ENCODE measurements at places on chromosomes 6 and 20. TPM values are rescaled to one million over a fixed set of nuclear protein-coding genes. Genes with fewer than 3 reads are reported as not detected.

DNA sequence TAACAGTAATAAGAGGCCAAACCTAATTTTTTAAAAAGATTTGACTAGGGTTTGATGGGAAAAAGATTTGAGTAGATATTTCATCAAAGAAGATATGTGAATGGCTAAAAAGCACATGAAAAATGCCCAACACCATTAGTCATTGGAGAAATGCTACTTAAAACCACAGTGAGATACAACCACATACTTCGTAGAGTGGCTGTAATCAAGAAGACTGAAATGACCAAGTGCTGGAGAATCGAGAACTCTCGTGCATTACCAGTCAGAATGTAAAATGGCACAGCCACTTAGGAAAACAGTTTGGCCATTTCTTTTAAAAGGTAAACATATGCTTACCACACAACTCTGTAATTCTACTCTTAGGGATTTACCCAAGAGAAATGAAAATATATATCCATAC, 175.5 kb downstream of the EYA2 start:
- no peaks in the 10 kb centered on the region for H3K27me3 ChIP-seq
- H3K4me1 ChIP-seq, result peaks cover 3% of the 10 kb centered on the region
- H3K27ac ChIP-seq, result no peak overlapping the region
- no peak overlapping the region for H3K4me3 ChIP-seq
- no peaks in the 10 kb centered on the region for H3K36me3 ChIP-seq

DNA sequence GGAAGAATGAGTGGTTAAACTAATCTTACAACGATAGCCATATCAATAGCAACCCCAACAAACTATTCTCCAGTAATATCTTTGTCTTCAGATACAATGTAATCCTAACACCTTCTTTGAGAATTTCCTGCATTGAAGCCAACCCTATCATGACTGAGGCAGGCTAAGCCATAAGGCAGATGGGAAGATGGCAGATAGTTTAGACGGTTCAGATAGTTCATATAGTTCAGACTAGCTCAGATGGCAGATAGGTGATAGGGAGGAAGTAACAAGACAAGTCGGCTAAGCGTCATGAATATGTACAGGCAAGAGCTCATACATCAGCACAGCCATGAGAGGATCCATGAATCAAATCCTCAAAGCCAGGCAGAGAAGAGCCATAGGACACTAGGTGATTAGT, 39.1 kb upstream of the BEND6 start:
- no peaks in the 10 kb centered on the region for H3K27me3 ChIP-seq
- H3K36me3 ChIP-seq, result no peaks in the 10 kb centered on the region
- no peak for DNase-seq

- no peaks in the 10 kb centered on the region for H3K27me3 ChIP-seq
- DNase-seq, result no peak
- no peak overlapping the region for H3K27ac ChIP-seq
- no peaks in the 10 kb centered on the region for H3K36me3 ChIP-seq
- no peak overlapping the region for H3K4me3 ChIP-seq
- no peaks in the 10 kb centered on the region for H3K4me1 ChIP-seq
These were observed 154.0 kb downstream of the TSHZ2 start for GRCh38 chr20:53126185-53126584.

DNA sequence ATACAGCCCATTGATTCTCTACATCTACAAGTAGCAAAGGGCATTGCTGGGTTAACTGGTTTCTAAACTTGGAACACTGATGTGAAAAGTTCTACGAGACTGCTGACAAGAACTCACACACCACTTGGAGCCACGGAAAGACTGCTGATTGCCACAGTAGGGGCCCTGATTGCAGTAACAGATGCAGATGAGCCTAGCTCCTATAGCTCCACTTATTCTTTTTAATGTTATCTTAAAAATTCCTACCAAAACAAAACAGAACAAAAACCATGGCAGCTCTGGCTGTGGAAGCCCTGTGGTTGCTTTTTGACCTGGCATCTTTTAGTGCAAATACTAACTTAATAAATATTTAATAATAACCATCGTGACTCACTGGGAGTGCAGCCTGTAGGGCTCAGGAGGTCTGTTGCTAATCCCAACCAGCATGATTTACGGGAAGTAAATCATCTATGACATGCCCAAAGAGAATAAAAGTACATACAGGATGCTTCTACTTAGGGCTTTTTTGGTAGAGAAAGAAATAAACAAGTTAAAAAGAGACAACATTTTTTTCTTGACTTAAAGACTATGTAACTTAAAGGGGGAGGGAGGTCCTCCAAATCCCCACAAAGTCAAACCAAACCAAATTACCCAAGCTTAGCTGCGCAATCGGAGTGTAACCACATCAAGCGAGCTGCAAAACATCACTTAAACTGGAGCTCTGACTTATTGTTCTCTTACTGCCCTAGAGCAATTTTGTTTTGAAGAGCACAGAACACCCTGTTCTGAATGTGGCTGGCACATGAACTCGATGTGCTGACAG, 87.2 kb downstream of the FKBP5 start:
- H3K4me3 ChIP-seq, result no peak overlapping the region
- no peak overlapping the region for H3K27ac ChIP-seq
- DNase-seq, result no peak
- H3K4me1 ChIP-seq, result no peaks in the 10 kb centered on the region
- H3K36me3 ChIP-seq, result no peaks in the 10 kb centered on the region

- H3K27ac ChIP-seq, result no peak overlapping the region
- no peaks in the 10 kb centered on the region for H3K36me3 ChIP-seq
- peaks cover 33% of the 10 kb centered on the region for H3K4me1 ChIP-seq
These were observed 279.7 kb downstream of the KIF16B start for GRCh38 chr20:16293590-16293989.

- no peaks in the 10 kb centered on the region for H3K27me3 ChIP-seq
- no peaks in the 10 kb centered on the region for H3K4me1 ChIP-seq
- peak; percentile 47 for DNase-seq
- no peaks in the 10 kb centered on the region for H3K36me3 ChIP-seq
- H3K4me3 ChIP-seq, result no peak overlapping the region
These were observed 7.2 kb downstream of the HLA-G start for GRCh38 chr6:29834564-29835436.

GRCh38 chr6:169101036-169101805, 152.4 kb downstream of the THBS2 start:
- H3K4me1 ChIP-seq, result no peaks in the 10 kb centered on the region
- H3K27ac ChIP-seq, result no peak overlapping the region
- H3K27me3 ChIP-seq, result no peaks in the 10 kb centered on the region
- H3K36me3 ChIP-seq, result no peaks in the 10 kb centered on the region
- H3K4me3 ChIP-seq, result no peak overlapping the region

DNA sequence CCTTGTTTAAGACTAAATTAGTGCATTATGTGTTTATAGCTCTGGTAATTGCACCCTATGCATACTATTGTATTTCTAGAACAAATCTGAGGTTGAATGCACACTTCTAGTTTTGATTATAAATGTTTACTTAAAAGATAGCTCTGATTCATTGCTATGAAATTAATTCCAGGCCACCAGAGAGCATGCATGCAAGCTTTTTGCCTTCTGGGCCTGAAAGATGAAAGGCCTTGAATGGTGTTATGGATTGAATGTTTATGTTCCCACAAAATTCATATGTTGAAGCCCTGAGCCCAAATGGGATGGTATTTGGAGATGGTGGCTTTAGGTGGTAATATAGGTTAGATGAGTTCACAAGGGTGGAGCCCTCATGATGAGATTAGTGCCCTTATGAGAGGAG, 695.0 kb upstream of the MAP3K7 start:
- no peaks in the 10 kb centered on the region for H3K27me3 ChIP-seq
- DNase-seq, result no peak
- H3K4me1 ChIP-seq, result no peaks in the 10 kb centered on the region

- no peak overlapping the region for H3K4me3 ChIP-seq
- H3K36me3 ChIP-seq, result no peaks in the 10 kb centered on the region
- H3K27me3 ChIP-seq, result no peaks in the 10 kb centered on the region
These were observed 10.4 kb upstream of the RPF2 start for GRCh38 chr6:110971468-110971867.

Gene ARHGAP40
- not detected for total RNA-seq

Gene EYA4
- total RNA-seq, result not detected

Gene GGTLC1
- 1.3 TPM for total RNA-seq

Data from Caco-2 (cell line).